ENCODE measurements at places on chromosomes 16 and 17. TPM values are rescaled to one million over a fixed set of nuclear protein-coding genes. Genes with fewer than 3 reads are reported as not detected.

FGF11 gene
- polyA plus RNA-seq: 0.25 TPM

CACNG1 gene
- not detected for polyA plus RNA-seq

MYH8 gene
- not detected for polyA plus RNA-seq

DNAI2 gene
- polyA plus RNA-seq: 0.07 TPM

AGRP gene
- polyA plus RNA-seq: 0.11 TPM

RNF157 gene
- polyA plus RNA-seq: 1.4 TPM

TBC1D3G gene
- 0.10 TPM for polyA plus RNA-seq

SLX4 gene
- polyA plus RNA-seq: 2.7 TPM

CXCL16 gene
- 41.6 TPM for polyA plus RNA-seq

LRRC46 gene
- polyA plus RNA-seq: 0.31 TPM

SPIRE2 gene
- 2.9 TPM for polyA plus RNA-seq

TNK1 gene
- polyA plus RNA-seq: 3.6 TPM

PHB1 gene
- polyA plus RNA-seq: 87.1 TPM

CHCT1 gene
- polyA plus RNA-seq: 0.08 TPM

ZPBP2 gene
- not detected for polyA plus RNA-seq

PLA2G10 gene
- polyA plus RNA-seq: not detected

TBC1D28 gene
- not detected for polyA plus RNA-seq

KPNB1 gene
- polyA plus RNA-seq: 236 TPM

TNFRSF13B gene
- polyA plus RNA-seq: 0.53 TPM

CISD3 gene
- 18.4 TPM for polyA plus RNA-seq

GDE1 gene
- 83.8 TPM for polyA plus RNA-seq

KLHL10 gene
- 0.57 TPM for polyA plus RNA-seq

CACNG4 gene
- polyA plus RNA-seq: 0.02 TPM

TPSG1 gene
- polyA plus RNA-seq: not detected

ZG16 gene
- polyA plus RNA-seq: not detected

NOXO1 gene
- 0.48 TPM for polyA plus RNA-seq

KRT32 gene
- polyA plus RNA-seq: not detected

MYH3 gene
- polyA plus RNA-seq: 1.5 TPM

RNF112 gene
- polyA plus RNA-seq: 1.6 TPM

KRTAP4-9 gene
- not detected for polyA plus RNA-seq

BRD7 gene
- polyA plus RNA-seq: 33.9 TPM

UNC45B gene
- 0.05 TPM for polyA plus RNA-seq

KRT27 gene
- not detected for polyA plus RNA-seq

BAIAP3 gene
- 0.63 TPM for polyA plus RNA-seq

CDH5 gene
- polyA plus RNA-seq: 36.8 TPM

VAT1L gene
- polyA plus RNA-seq: 0.08 TPM

UBALD1 gene
- polyA plus RNA-seq: 0.43 TPM

MPO gene
- 0.05 TPM for polyA plus RNA-seq

HOXB2 gene
- polyA plus RNA-seq: 9.1 TPM

KCTD19 gene
- polyA plus RNA-seq: 0.07 TPM

ZNRF1 gene
- 10.8 TPM for polyA plus RNA-seq

C17orf78 gene
- polyA plus RNA-seq: not detected

KCNH6 gene
- not detected for polyA plus RNA-seq

SPATA22 gene
- 0.30 TPM for polyA plus RNA-seq

SALL1 gene
- polyA plus RNA-seq: 1.7 TPM

TANGO6 gene
- polyA plus RNA-seq: 9.1 TPM

CHST6 gene
- 0.04 TPM for polyA plus RNA-seq

SOX8 gene
- polyA plus RNA-seq: 0.25 TPM

LGALS9B gene
- polyA plus RNA-seq: not detected

LDHD gene
- polyA plus RNA-seq: 2.1 TPM

CALB2 gene
- polyA plus RNA-seq: 5.2 TPM

SLC12A3 gene
- polyA plus RNA-seq: not detected

KRT9 gene
- polyA plus RNA-seq: not detected

DHRS7C gene
- polyA plus RNA-seq: not detected

POLR2A gene
- 74.5 TPM for polyA plus RNA-seq

ARRB2 gene
- polyA plus RNA-seq: 40.6 TPM

ST6GALNAC1 gene
- 6.1 TPM for polyA plus RNA-seq
